Caki2 (cell line): ENCODE measurements at places on chromosomes 7 and 10. TPM values are rescaled to one million over a fixed set of nuclear protein-coding genes. Genes with fewer than 3 reads are reported as not detected.

The AHR gene
- 27.5 and 36.1 TPM in 2 replicates for total RNA-seq

DNA sequence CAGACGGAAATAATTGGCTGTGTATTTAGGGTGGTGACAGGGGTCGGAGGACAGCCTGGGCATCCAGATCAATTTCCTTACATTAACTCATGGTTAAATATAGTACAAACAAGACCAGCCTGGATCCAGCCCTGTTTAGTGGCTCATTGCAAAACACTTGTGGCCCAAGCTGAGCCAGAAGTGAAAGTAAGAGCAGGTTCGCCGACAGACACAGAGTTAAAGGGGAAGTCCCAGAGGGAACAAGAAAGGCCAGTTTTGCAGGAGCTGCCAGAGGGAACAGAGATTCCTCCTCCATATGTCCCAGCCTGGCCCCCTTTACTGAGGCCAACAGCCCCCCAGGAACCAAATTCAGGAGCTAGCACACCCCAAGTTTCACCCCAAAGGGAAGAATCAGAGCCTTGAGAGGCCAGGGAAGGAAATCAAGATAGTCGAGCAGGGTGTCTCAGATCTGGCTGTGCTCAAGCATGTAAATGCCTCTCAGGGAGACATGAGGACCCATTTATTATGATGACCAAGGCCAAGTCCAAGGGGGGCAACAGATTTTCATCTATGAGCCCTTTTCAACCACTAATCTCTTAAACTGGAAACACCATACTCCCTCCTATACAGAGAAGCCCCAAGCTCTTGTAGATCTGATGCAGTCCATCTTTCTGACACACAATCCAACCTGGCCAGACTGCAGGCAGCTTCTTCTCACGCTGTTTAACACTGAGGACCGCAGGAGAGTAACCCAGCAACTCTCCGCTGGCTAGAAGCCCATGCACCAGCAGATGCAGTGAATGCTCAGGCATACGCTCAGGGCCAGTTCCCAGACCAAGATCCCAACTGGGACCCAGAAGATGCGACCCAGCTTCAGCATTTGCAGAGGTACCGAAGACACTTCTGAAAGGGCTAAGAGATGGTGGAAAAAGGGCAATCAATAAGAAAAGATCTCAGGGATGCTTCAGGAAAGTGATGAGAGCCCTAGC, 15.9 kb upstream of the ADCK2 start:
- no peak for DNase-seq

The GIMAP5 gene
- total RNA-seq: not detected in 2 replicates

DNA sequence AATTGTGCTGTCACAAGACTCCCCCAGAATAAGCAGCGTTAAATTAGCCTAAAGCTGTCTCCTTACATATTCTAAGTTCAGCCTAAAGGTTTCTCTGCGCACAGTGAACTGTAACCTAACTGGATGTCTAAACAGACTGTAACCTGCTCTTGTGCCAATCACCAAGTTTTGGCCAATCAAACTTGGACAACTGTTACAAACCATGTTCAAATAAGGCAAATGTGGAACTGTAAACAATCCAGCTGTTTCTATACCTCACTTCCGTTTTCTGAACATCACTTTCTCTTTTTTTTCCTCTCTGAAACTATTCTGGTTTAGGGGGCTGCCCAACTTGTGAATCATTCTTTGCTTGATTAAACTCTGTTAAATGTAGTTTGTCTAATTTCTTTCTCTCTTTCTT, 252.2 kb upstream of the HABP2 start:
- DNase-seq: no peak

GRCh38 chr7:158650821-158651225, 53.8 kb downstream of the NCAPG2 start:
- no peak for DNase-seq

The DNAJC12 gene
- total RNA-seq: 0.17 and 5.5 TPM in 2 replicates

GRCh38 chr10:54797636-54798321, 3.3 kb downstream of the PCDH15 start:
- no peak for DNase-seq

- DNase-seq: peak; percentile 87
Observed at GRCh38 chr7:116426428-116427156, 72.9 kb upstream of the CAV2 start.

DNA sequence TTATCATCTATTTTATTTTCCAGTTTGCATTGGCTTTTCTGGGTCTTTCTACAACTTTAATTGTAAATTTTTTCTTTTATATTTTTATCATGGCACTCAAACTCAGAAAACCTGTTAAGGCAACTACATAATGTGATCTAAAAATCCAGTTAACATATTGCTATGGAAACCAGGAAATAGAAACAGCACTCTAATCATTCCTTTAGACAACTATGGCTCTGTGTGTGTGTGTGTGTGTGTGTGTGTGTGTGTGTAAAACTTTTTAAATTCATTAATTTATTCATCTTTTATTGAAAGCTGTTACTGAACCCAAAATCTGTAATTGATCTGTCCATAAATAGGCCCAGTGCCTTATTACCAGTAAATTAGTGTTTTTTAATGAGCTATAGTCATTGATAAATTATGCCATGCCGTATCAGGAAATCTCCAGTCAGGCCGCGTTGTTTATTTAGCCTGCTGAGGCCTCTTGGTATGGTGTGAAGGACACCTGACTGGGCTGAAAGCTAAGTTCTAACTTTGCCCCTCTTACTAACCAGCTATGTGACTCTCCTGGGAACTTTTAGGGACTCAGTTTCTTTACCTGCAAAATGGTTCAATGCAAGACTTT, 1.5 kb upstream of the MET start:
- no peak for DNase-seq

DNA sequence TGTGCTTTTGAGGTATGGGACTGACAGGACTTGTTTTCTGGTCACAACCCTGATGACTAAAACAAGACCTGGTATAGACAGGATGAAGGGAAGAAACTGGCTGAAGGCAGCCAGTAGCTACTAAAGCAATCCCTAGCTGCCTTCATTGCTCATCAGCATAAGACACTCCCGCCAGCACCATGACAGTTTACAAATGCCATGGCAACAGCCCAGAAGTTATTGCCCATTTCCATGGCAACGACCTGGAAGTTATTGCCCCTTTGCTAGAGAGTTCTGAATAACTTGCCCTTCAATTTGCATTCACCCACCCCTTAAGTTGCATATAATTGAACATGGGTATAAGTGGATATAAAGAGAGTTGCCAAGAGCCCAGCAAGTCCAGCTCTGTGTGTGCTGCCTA, 169.6 kb upstream of the FAM171A1 start:
- no peak for DNase-seq

GRCh38 chr7:139181404-139181803, 49.6 kb upstream of the UBN2 start:
- DNase-seq: no peak

- DNase-seq: no peak
Observed at GRCh38 chr7:136869001-136869961, 829 bp downstream of the CHRM2 start.

- DNase-seq: no peak
Observed at GRCh38 chr7:98206451-98207330, 4.5 kb upstream of the BHLHA15 start.

GRCh38 chr10:43193496-43194080, 55.3 kb downstream of the CSGALNACT2 start:
- DNase-seq: no peak
